ENCODE measurements at places on chromosomes 12 and 14. TPM values are rescaled to one million over a fixed set of nuclear protein-coding genes. Genes with fewer than 3 reads are reported as not detected.

Gene LMO3
- 1,227 TPM for total RNA-seq

Gene KRT80
- total RNA-seq = not detected

Gene PGF
- total RNA-seq = 2.9 TPM

Gene CYP46A1
- total RNA-seq = 4.5 TPM

GRCh38 chr12:113211160-113211559 lies 10.1 kb upstream of the TPCN1 start:
- DNase-seq = no peak

GRCh38 chr14:101875041-101875726 lies 89.2 kb upstream of the DYNC1H1 start:
- DNase-seq = no peak

Gene MYF6
- total RNA-seq = 1.6 TPM

Data from frontal cortex (tissue), 4 donors.